Smooth muscle cell of the coronary artery (primary cell): ENCODE measurements at places on chromosomes 4 and X. TPM values are rescaled to one million over a fixed set of nuclear protein-coding genes. Genes with fewer than 3 reads are reported as not detected.

The S100P gene
- total RNA-seq = not detected in 2 replicates

The RBM47 gene
- total RNA-seq = 0.38 and 5.0 TPM in 2 replicates

The CT55 gene
- total RNA-seq = not detected in 2 replicates

The PWWP3B gene
- total RNA-seq = under 0.01 and 0.12 TPM in 2 replicates

The CITED1 gene
- total RNA-seq = 0.23 TPM in 1 of 2 replicates, not detected in the other

The HAND2 gene
- 9.1 and 12.6 TPM in 2 replicates for total RNA-seq

The NXF2 gene
- total RNA-seq = not detected in 2 replicates
